Stomach (tissue), 19 donors: ENCODE measurements at places on chromosomes 12 and 14. TPM values are rescaled to one million over a fixed set of nuclear protein-coding genes. Genes with fewer than 3 reads are reported as not detected.

POLE gene
- 45.7 TPM for total RNA-seq

KERA gene
- total RNA-seq = not detected

DEGS2 gene
- 53.0 TPM for total RNA-seq

CYP46A1 gene
- total RNA-seq = 2.9 TPM

WDHD1 gene
- not detected for total RNA-seq

RFLNA gene
- 61.3 TPM for total RNA-seq

NDUFA9 gene
- 22.8 TPM for total RNA-seq

ADAM21 gene
- not detected for total RNA-seq

KCNJ8 gene
- not detected for total RNA-seq

CLEC9A gene
- total RNA-seq = 2.6 TPM

ST8SIA1 gene
- total RNA-seq = 5.0 TPM

ADAM20 gene
- 7.6 TPM for total RNA-seq

SIX6 gene
- total RNA-seq = not detected

FBXO34 gene
- total RNA-seq = 55.0 TPM

CAND1 gene
- 29.2 TPM for total RNA-seq

PMEL gene
- total RNA-seq = 0.58 TPM

AQP2 gene
- total RNA-seq = not detected

SLC10A1 gene
- total RNA-seq = not detected

KMT2D gene
- total RNA-seq = 129 TPM

CMA1 gene
- total RNA-seq = 1.7 TPM

ABCC9 gene
- total RNA-seq = 16.5 TPM

RNASE3 gene
- 1.3 TPM for total RNA-seq

PIWIL1 gene
- not detected for total RNA-seq

TCTN1 gene
- total RNA-seq = 10.7 TPM

RNU6-7 gene
- total RNA-seq = not detected

RPAP3 gene
- 12.3 TPM for total RNA-seq

BDKRB2 gene
- 6.1 TPM for total RNA-seq

KRT5 gene
- total RNA-seq = 9.0 TPM

NIN gene
- 27.7 TPM for total RNA-seq

GYS2 gene
- total RNA-seq = not detected

HCAR3 gene
- total RNA-seq = not detected

ISCU gene
- 154 TPM for total RNA-seq

TAS2R43 gene
- total RNA-seq = 8.4 TPM

KLRF1 gene
- total RNA-seq = not detected

KRT4 gene
- total RNA-seq = 8.0 TPM

FICD gene
- total RNA-seq = 26.3 TPM

ANO4 gene
- not detected for total RNA-seq

MAP3K9 gene
- 7.1 TPM for total RNA-seq

PELI2 gene
- total RNA-seq = 10.7 TPM

PLEKHG7 gene
- total RNA-seq = not detected

TMTC1 gene
- 20.6 TPM for total RNA-seq

FANCM gene
- total RNA-seq = 9.0 TPM
